ENCODE measurements at places on chromosomes 13 and 19.
A peak's percentile ranks its signal among the peaks of the same experiment; 100 is the strongest.

GRCh38 chr19:29596885-29597525 lies 9.1 kb upstream of the POP4 start:
- DNase-seq: peak; percentile 21

GRCh38 chr13:44697058-44697457 lies 120.9 kb upstream of the TSC22D1 start:
- no peak for DNase-seq

DNA sequence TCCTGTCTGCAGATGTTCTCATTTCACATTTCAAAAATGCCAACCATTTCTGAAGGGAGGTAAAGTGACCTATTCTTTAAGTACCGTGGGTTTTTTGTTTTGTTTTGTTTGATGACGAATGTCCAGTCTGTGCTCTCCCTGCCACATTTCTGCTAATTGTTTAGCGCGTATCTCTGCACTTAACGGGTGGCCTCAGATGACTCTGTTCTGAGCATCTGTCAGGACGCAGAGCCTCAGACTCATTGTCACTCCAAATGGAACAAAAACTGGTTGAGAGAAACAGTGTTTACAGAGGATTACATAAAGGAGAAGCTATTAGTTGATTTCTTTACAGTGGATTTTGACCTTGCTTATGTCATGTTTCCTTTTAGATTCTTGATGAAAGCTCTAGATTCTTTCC lies 23.7 kb downstream of the TPP2 start:
- no peak for DNase-seq

DNA sequence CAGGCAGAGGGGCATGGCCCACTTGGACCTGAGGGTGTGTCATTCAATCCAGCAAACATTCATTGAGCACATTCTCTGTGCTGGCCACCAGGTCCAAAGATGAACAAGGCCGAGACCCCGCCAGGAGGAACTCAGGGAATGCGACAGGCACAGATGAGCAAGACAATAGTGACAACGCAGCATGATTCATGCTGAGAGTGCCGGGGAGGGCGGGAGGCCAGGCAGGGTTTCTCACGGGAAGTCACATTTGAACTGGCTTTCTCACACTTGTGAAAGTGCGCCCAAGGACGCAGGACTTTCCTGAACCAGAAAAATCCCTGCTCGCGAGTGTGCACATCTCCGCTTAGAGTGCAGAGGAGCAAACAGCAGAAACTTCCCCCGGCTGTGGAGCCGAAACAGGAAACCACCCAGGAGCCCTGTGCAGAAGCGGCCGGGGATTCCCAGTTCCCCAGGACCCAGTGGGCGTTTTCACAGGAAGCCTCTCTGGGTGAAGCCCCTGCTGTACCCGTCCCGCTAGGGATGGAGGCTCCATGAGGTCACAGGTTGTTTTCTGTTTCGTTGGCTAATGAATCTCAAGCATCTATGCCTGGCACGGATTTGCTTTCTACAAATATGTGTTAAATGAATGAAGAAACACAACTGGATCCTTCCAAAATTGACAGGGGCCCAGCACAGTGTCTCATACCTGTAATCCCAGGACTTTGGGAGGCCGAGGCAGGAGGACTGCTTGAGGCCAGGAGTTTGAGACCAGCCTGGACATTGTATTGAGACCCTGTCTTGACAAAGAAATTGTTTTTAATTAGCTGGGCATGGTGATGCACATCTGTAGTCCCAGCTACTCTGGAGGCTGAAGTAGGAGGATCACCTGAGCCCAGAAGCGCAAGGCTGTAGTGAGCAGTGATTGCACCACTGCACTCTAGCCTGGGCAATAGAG lies 68.4 kb upstream of the TM9SF2 start:
- peak; percentile 78 for DNase-seq

DNA sequence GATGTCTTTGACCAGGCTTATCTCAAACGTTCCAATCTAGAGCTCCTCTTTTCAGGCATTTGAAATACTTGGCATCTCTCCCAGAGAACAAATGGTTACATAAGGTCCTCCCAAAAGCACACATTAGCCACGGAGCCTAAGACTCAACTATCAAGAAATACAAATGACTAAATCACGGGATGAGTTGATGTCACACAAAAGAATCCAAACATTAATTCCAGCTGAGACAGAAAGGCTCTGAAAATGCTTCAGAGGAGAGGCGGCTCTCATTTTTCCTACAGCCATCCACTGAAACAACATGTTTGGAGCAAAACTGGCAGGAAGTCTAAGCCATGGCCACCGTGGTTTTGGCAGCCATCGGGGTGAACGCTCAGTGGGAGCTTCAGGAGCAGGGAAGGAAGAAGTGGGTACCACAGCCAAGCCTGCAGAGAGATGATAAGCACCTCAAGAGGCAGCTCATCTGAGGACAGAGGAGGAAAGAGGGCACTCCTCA lies 122.5 kb downstream of the STK24 start:
- DNase-seq: peak; percentile 86

DNA sequence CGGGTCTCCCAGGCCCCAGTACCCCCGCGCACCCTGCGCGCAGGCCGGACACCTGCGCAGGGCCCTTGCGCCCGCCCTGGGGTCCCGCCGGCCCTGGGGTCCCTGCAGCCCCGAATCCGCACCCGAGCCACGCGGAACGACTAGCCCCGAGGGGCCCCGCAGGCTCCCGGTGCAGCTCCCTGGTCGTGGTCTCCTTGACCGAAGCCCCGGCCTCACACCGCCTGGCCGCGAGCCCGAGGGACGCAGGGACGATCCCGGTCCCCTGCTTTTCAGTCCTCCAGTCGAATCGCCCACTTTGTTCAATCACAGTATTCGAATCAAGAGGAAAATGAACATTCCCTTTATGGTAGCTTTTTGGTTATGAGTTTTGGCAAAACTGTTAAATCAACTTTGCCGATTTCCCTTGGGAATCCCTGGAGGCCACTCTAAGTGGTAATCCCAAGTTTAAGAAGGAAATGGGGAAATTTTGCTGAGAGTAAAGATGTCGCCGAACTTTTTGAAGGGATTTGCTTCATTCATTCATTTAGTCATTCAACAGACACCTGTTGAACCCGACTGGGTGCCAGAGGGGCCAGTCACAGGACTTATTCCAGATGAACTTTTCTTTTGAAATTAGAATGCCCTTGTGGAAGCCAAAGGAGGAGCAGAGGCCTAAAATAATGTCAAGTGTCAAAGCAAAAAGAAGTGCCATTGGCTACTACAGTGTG lies 75.0 kb downstream of the ZIC5 start:
- no peak for DNase-seq

DNA sequence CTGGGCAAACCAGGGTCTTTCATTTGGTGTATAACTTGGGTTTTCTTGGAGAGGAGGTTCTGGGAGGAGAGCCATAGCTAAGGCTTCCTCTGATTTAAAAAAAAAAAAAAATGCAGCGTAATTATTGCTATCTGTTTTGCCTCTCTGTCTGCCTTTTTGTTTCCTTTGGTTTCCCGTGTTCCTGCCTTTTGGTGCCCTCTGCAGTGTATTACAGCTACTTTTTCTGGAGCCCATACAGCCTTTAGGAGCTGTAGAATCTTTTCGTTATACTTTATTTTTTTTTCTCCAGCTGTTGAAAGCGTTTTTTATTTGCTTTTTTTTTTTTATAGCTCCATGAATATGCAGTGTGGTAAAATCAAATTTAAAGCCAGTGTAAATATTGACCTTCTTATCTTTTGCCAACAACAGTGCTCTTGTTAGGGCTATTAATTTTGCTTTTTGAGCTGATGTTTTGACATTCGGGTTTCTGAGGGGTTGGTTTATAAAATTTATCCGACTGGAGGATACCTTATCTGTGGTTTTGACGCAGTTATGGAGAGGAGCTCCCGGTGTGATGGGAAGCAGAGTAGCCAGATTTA lies 38.1 kb downstream of the ZNF493 start:
- DNase-seq: no peak

DNA sequence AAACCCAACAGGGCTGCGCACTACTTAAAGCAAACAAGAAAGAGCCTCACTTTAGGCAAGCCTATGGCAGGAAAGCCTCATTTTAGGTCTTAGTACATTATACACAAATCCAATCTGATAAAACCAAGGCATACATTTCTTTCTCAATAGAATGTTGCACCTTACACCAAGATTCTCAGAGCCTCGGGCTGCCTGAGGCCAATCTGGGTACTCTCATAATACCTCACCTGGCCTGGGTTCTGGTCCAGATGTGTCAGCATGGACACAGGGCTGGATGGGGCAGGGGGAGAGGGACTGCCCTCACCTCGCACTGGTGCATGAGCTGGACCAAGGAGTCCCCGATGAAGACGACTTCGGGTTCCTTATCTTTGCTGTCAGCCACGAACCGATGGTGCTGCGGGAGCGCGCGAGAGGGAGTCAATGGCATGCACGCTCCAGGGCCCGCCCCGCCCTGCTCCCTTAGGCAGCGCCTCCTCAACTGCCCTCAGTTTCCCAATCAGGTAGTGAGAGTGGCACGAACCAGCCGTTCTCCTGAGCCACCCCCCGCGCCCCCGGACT lies at the start of gene PRR19:
Gene PRR19 (plus strand): TSS at position 487 of the 558 bp plus-strand sequence. CDS start 7,453 bp downstream, outside the sequence.
- peak; percentile 46 for DNase-seq

GRCh38 chr13:56396318-56396717 lies 744.4 kb upstream of the PRR20A start:
- no peak for DNase-seq

DNA sequence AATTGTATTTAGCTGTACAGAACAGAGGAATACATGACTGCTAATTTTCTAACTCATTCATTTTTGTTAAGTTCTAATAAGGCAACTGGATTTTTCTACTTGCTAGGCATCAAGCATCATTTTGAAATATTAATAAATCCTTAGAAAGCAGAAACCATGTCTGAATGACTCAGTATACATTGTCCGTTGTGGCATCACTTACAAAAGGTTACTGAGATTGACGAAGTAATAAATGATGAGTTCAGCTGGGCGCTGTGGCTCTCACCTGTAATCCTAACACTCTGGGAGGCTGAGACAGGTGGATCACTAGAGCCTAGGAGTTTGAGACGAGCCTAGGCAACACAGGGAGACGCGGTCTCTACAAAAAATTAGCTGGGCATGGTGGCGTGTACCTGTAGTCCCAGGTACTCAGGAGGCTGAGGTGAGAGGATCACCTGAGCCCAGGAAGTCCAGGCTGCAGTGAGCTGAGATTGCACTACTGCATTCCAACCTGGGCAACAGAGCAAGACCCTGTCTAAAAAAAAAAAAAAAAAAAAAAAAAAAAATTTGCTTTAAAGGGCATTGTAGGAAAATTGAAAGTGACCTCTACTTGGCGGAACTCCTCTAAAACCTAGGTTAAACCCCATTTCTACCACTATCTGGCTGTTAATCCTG lies 36.6 kb downstream of the LHFPL6 start:
- no peak for DNase-seq

GRCh38 chr13:70534466-70534865 lies 426.2 kb upstream of the KLHL1 start:
- DNase-seq: no peak

DNA sequence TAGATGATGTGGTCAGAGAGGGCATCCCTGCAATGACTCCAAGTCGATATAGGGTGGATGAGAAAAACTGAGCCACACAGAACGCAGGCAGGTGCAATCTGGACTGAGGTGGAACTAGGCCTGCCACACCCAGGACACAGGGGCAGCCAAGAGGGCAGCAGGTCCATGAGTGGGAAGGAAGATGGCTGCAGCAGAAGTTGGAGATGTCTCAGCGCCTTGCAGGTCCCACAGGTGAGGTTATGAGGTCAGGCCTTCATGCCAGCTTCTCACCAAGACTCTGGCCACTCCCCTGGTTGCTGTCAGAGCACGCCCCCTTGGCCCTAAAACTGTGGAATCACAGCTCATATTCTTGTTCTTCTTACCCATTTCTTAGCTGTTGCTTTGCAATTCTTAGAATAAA lies 147.7 kb upstream of the VSTM2B start:
- no peak for DNase-seq

- DNase-seq: no peak
Observed at GRCh38 chr19:33488826-33489225, 32.8 kb downstream of the PEPD start.

- DNase-seq: peak; percentile 37
Observed at GRCh38 chr19:3573162-3573857, 566 bp downstream of the HMG20B start.

- no peak for DNase-seq
Observed at GRCh38 chr13:95906999-95907398, 146.2 kb downstream of the UGGT2 start.

- no peak for DNase-seq
Observed at GRCh38 chr13:40960716-40961115, 58.4 kb downstream of the ELF1 start.

GRCh38 chr13:102817907-102818306 lies 19.0 kb downstream of the BIVM start:
- DNase-seq: peak; percentile 7

- no peak for DNase-seq
Observed at GRCh38 chr13:99303863-99304521, 3.2 kb downstream of the GPR183 start.

- no peak for DNase-seq
Observed at GRCh38 chr13:86098511-86098910, 299.3 kb upstream of the SLITRK6 start.

- no peak for DNase-seq
Observed at GRCh38 chr13:44437356-44438233, 64.0 kb downstream of the SERP2 start.

GRCh38 chr19:45172173-45172572 lies 5.9 kb downstream of the TRAPPC6A start:
- no peak for DNase-seq

DNA sequence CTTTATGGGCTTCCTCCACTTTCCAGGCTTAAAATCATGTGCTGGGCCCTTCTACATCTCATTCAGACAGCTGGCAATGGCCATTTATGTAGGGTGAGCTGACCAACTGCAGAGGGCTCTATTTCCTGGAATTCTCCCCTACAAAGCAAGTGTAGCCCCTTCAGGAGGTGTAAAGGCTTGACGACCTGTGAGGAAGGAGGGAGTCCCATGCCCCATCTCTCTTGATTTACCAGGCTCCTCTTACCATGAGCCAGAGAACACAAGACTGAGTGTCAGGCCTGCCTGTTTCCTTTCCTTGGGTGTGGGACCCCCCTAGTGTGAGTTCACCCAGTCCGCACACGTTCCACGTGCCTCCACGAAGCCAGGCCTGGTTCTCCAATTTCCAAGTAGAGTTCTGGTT lies 16.6 kb downstream of the ZNF536 start:
- DNase-seq: no peak

- DNase-seq: no peak
Observed at GRCh38 chr13:87331178-87331577, 340.0 kb upstream of the SLITRK5 start.

DNA sequence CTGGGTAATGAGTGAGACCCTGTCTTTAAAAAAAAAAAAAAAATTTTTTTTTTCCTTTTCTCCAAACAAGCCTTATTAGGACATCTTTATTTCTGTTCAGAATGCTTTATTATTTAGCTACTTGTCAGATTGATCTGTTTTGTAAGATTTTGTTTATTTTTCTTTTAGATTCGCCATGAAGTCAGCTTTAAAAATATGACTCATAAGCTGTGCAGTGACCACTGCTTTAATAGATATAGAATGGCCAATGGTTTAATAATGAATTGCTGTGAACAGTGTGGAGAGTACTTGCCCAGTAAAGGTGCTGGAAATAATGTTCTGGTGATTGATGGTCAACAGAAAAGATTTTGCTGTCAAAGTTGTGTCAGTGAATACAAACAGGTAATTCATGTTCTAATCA lies 47.7 kb downstream of the ZMYM2 start:
- DNase-seq: peak; percentile 23

- no peak for DNase-seq
Observed at GRCh38 chr19:5128936-5129389, 160.1 kb downstream of the KDM4B start.

- DNase-seq: no peak
Observed at GRCh38 chr19:720345-721160, 11.8 kb downstream of the PALM start.
